Thymus (tissue), 14 donors: ENCODE measurements at places on chromosomes 1 and 21.

- DNase-seq, result no peak
These were observed 134.6 kb downstream of the TSEN15 start for GRCh38 chr1:184186167-184186566.

DNA sequence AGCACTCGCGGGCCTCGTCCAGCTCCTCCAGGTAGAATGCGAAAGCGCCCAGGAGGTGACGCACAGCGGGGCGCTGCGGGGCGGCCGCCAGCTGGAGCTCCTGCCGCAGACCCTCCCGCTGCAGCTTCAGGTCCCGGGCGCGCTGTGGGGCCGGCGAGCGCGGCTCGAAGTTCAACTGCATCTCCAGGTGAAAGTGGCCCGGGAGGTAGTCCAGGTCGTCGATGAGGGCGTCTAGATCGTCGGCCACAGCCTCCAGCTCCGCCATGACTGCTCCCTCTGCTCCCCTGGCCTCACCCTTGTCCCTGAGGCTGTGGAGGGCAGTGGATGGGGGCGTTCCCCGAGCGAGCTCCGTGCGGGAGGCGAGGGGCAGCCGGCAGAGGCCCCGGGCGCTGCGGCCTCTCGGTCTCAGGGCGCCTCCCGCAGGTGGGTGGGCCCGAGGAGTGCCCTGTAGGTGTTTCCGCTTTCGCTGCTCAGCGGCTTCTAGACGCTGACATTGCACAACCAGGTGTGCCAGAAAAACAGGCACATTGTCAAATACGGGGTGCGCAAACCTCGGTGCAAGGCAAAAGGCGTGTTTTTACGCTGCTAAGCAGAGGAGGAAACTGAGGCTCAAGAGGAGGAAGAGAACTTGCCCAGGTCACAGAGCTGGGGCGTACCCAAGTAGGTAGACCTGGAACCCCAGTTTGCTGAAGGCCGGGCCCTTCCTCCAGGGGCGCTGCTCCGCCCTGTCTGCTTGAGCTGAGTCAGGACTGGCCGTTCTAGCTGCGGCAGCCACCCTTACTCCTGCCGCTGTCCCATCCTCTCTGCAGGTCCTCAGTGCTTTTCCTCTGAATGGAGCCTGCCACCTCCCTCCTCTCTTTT, at the start of gene TTC22:
TTC22 (minus strand) TSS at position 425 of the 861 bp plus-strand sequence; CDS start at position 265, 160 bp downstream.
- DNase-seq, result peak; percentile 41

DNA sequence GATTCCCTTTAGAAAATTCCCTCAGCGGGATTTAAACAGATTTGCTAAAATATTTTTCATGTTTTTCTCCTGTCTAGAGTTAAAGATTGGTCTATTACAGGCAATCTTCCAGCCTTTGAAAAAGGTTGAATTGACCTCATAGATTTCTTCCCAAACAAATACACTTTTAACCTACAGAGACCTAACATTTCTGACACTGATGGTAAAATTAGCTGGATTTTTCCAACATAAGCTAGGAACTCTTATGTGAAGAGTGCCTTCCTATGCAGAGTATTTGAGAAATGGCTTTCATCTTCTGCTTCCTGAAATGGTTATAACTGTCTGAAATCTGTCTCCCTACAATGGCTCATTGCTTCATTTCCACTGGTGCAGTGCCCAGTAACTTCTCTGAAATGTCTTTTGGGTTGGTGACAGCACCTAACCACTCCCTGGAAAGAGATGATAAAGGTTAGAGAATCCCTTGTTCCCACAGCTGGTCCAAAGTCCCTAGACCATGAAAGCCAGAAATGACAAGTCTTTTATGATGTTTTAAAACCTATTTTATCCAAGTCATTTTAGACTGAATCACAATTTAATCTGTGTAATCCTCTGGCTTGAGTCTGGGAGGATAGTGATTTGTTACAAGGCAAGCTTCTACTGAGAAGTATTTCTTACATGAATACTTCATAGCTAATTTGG, 269.4 kb downstream of the BACH1 start:
- DNase-seq, result no peak

GRCh38 chr1:147078606-147079399, 93.5 kb downstream of the PRKAB2 start:
- no peak for DNase-seq

- no peak for DNase-seq
These were observed 4.6 kb upstream of the WNT2B start for GRCh38 chr1:112504001-112504660.

DNA sequence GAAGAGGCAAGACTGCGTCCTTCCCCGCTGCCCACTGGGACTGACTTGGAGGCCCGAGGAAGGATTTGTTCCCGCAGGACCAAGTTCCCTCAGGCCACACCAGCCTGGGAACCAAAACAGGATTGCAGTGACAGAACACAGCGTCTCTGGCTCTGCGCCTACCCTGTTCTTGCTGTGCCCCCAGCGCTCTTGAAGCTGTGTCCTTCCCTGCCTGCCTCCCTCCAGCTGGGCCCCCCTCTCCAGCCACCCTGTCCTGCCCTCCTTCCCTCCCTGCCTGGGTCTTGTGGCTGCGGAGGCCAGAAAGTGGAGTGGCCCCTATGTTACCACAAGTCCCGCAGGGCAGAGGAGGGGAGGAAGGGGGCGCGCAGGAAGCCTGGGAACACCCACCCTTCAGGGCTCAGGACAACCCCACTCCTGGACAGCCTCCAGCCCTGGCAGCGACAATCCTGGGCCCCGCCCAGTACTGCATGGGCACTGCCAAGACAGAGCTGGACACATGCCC, 164.9 kb downstream of the DYRK1A start:
- DNase-seq, result no peak

GRCh38 chr1:161480381-161481035, 24.7 kb upstream of the FCGR2A start:
- no peak for DNase-seq

DNA sequence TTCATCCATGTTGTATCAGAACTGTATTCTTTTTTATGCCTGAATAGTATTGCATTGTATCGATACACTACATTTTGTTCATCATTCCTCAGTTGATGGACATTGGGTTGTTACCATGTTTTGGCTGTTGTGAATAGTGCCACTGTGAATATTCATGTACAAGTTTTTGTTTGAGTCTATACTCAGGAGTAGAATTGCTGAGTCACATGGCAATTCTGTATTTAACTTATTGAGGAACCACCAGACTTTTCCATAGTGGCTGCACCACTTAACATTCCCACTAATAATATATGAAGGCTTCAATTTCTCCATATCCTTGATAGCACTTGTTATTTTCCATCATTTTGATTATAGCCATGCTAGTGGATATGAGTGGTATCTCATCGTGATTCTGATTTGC, 56.2 kb downstream of the ALG6 start:
- DNase-seq, result no peak
